Stimulated activated CD8-positive, alpha-beta memory T cell treated with anti-CD3 and anti-CD28 coated beads, Interleukin-12 subunit alpha, Interleukin-12 subunit beta, amount 100 ng/mL, for 4 hours (primary cell): ENCODE measurements at places on chromosomes 13 and 19.

DNA sequence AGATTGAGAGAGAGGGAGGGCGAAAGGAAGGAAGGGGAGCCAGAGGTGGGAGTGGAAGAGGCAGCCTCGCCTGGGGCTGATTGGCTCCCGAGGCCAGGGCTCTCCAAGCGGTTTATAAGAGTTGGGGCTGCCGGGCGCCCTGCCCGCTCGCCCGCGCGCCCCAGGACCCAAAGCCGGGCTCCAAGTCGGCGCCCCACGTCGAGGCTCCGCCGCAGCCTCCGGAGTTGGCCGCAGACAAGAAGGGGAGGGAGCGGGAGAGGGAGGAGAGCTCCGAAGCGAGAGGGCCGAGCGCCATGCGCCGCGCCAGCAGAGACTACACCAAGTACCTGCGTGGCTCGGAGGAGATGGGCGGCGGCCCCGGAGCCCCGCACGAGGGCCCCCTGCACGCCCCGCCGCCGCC lies at the start of gene TNFSF11:
TNFSF11 (plus strand) TSS at position 142 of the 400 bp plus-strand sequence; CDS start at position 294, 152 bp downstream.
- no peak for DNase-seq

DNA sequence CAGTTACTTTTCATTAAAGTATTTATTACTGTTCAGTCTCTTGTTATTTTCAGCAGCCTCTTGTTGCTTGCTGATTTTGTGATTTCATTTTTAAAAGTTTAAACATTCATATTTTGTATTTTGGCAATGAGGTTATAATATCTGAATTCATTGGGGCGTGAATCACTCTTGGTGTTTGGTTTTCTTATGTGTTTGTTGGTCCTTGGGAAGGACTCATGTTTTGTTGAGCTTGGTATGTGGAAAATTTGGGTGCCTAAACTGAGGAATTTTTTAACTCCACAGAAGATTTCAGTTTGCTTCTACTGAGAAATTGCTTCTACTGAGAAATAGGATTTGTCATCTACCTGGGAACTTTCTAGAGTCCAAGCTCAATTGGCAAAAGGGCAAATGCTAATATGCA lies 38.2 kb downstream of the PDS5B start:
- DNase-seq = no peak

- DNase-seq = no peak
Observed at GRCh38 chr19:32343550-32344262, 1.7 kb upstream of the ZNF507 start.

GRCh38 chr19:42151782-42152684 lies 19.8 kb upstream of the POU2F2 start:
- DNase-seq = no peak

DNA sequence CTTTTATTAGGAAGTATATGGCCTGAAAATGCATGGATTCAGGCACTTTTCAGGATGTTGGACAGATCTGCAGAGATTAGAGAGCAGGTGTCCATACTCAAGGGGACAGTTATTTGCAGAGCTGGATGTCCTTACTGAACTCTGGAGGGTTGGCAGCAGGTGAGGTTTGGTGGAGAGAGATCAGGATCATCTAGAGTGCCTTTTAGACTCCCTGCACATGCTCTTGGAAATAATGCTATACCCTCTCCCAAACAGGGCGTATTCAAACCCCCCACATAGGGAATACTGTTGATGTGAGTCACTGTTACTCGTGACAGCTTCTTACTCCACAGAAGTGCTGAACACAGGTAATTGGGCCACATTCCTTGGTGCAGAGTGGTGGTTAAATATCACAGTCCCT lies 725.7 kb upstream of the SGCG start:
- DNase-seq = no peak

DNA sequence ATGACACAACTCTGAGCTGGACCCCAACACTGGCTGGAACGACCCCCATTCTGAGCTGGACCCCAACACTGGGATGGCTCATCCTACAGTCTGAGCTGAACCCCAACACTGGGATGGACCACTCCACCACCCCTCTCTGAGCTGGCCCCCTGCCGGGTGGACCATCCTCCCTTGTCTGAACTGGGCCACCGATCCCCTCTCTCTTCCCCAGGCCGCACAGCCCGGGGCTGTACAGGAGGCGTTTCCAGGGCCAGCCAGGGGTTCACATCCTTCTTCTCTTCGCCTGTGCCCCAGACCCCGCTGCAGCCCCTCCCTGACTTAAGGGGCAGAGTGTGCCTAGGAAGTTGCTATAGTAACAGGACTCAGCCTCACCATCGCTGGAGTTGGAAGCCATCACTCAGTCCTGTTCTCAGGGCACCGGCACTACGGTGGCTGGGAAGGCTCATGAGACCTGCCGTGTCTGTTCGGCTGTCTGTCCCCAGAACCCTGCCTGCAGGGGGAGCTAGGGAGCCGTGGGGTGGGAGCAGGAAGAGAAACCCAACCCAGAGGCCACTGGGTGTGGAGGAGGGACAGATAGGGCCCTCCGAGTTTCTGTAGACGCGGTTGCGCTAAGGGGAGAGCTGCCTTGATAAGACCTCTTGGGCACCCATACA lies 3.7 kb downstream of the PRKACA start:
- DNase-seq = no peak

DNA sequence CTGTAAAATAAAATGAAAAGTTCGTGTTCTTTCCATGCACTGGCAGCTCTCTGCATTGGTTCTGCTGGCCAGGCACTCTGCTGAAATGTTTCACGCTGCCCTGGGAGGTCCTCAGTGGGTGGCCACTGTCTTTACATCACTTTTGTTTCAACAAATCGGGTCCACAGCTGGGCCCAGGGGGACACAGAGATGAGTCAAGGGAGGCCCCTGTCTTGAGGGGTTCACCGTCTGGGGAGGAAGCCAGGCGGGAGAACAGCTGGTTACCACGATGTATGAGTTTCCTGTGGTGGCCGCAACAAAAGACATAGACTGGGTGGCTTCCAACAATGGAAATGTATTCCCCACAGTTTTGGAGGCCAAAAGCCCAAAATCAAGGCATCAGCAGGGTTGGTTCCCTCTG lies 5.1 kb upstream of the KLF2 start:
- no peak for DNase-seq

- DNase-seq = no peak
Observed at GRCh38 chr19:2440515-2440914, 13.1 kb upstream of the TIMM13 start.

DNA sequence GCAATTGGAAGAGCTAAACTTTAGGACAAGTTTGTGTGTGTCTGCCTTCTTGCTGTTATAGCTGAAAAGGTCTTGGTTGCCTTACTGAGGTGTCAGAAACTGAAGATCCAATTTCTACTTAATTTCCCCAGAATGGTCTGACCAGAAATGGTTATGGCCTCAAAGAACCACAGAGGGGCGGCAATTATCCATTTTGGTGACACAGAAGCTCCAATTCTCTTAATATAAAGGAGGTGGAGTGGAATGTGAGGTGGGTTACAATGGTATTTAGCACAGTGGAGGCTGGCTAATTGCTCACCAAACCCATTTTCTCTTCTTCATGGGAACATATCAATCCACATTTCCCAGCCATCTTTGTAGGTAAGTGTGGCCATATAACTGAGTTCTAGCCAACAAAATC lies 1157.2 kb downstream of the OLFM4 start:
- DNase-seq = no peak

GRCh38 chr19:34236035-34236987 lies 18.0 kb upstream of the GARRE1 start:
- DNase-seq = no peak

DNA sequence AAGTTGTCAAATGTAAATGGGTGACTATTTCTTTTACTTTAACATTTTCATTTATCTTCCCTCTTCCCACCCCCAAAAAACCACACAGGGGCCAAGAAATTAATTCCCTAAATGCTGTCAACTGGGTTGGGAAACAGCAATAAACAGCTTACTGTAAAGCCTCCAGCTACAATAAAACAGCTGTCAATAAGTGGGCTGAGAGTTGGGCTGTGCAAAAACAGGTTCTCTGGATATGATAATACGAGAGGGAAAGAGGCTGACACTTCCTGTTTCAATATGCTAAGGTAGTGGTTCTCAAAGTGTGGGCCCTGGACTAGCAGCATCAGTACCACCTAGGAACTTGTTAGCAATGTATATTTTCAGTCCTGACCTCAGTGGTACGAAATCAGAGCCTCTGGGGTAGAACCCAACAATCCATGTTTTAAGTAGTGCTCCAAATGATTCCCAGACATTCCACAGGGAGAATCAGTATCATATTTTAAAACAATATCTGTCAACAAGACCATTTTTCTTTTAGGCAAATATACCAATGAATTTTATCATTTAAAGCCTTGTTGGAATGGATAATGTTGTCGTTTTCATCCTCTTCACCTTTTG lies 8.4 kb downstream of the PCDH9 start:
- no peak for DNase-seq

DNA sequence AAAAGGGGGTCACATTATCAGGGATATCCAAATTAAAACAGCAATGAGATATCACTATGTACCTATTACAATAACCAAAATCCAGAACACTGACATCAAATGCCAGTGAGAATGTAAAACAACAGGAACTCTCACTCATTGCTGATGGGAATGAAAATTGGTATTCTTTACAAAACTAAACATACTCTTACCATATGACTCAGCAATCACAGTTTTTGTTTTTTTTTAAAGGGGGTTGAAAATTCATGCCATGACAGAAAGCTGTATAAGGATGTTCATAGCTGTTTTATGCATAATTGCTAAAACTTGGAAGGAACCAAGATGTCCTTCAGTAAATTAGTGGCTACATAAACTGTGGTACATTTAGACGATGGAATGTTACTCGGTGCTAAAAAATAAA lies 71.6 kb upstream of the SLITRK1 start:
- no peak for DNase-seq

- no peak for DNase-seq
Observed at GRCh38 chr19:9906475-9907087, 29.7 kb downstream of the OLFM2 start.

DNA sequence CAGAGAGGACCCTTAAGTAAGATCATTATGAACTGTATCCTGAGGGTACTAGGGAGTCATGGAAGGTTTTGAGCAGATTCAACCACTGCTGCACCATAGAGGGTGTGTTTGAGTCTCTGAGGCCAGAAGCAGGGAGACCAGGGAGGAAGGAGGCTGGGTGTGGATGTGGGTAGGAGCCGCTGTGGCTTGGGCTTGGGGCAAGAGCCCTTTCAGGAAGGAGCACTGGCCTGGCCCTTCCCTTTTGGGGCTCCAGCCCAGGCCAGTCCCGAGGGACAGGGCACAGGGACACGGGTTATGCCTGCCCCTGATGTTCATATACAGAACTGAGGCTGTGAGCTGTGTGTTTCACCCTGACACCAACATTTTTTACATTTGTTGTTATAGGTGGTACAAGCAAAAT lies 7.2 kb downstream of the CIC start:
- DNase-seq = no peak

- DNase-seq = no peak
Observed at GRCh38 chr19:19817357-19817756, 4.2 kb downstream of the ZNF506 start.

DNA sequence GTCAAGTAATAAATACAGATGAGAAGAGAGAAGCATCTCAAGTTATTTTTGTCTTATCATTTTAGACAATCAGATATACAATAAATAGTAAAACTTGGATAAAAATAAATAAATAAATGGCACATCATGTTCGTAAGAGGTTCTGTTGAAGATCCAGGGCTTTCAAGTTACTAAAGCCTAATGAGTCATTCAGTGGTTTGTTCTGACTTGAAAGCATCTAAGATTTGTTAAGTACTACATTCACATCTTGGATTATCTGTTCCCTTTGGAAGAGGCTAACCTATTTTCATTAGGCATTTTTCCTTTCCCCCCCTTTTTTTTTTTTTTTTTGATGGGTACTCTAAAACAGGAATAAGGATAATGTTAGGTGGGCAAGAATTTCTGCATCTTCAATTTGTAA lies 429.3 kb downstream of the PCDH20 start:
- DNase-seq = no peak

- no peak for DNase-seq
Observed at GRCh38 chr13:103812971-103813370, 746.8 kb upstream of the SLC10A2 start.

DNA sequence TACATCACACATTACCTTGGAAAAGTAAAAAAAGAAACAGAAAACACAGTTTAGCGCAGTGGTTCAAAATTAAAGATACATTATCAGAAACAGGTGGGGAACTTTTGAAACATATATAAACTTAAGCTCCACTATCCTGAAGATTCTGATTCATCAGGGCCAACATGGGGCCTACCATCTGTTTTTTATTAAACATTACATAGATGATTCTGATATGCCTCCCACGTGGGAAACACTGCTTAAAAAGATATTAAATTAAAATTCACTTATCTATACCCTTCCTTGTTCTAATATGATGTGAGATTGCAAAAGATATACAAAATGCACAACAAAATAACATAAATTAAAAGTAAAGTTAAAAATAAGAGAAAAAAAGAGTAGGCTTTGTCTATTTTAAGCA lies 125.0 kb downstream of the VWA8 start:
- DNase-seq = no peak

GRCh38 chr13:44093607-44094564 lies 214.2 kb downstream of the LACC1 start:
- no peak for DNase-seq

DNA sequence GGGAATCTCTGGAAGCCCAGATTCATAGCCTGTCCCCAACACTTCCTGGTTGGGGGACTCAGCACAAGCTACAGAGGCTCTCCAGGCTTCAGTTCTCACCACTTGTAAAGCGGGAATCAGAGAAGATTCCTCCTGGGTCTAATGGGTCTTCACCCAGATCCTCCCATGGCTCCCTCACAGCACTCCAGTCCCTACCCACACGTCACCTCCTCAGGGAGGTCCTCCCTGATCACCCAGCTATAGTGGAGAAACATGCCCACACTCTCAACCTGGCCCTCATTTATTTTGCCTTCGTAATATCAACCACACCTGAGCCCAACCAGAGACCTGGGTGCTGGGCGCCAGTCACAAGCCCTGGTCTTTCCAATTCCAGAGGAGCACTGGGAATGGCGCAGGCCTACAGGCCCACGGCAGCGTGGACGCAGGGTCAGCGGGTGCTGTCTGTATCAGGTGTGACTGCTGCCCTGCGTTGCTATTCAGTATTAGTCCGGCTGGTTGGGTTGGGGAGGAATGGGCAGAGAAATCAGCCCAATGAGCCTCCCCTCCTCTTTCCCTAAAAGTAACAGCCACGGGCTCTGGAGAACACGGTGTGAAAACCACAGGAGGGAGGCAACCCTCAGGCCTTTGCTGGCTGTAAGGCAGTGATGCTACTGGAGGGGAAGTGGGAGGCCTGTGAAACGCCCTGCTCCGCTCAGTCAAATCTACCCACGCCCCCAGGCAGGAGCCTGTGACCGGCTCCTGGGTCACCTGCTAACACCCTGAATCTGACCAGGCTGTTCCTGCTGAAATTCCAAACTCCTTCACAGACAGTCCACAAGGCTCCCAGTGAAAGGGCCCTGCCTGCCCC lies 5.2 kb downstream of the AKT2 start:
- no peak for DNase-seq

GRCh38 chr13:30735025-30735871 lies at the start of gene ALOX5AP:
TSS of gene ALOX5AP (plus strand) at chr13:30735543. CDS start at chr13:30735606, 63 bp downstream.
- no peak for DNase-seq
